ENCODE measurements at places on chromosomes 2 and 18.

DNA sequence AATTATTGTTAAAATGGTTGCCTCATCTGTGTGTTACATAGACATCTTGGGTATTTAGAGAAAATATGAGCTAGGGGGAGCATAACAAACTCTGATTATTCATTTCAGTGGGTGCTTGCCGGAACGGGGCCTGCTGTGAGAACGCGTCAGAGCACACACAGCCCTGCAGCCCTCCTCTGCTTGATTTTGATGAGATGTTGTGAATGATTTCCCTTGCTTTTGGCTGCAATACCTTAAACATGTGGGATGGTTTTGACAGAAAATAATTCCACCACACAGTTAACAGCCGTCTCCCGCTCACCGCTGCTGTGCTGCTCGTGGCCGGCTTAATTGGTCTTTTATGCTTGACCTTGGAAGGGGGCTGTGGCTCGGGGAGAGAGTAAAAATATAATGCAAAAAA, 49.9 kb upstream of the TXNDC2 start:
- no peak for DNase-seq

- no peak for DNase-seq
Observed at GRCh38 chr2:22279541-22279940, 1105.4 kb upstream of the KLHL29 start.

- no peak for DNase-seq
Observed at GRCh38 chr18:62963507-62963906, 248.2 kb downstream of the PHLPP1 start.

DNA sequence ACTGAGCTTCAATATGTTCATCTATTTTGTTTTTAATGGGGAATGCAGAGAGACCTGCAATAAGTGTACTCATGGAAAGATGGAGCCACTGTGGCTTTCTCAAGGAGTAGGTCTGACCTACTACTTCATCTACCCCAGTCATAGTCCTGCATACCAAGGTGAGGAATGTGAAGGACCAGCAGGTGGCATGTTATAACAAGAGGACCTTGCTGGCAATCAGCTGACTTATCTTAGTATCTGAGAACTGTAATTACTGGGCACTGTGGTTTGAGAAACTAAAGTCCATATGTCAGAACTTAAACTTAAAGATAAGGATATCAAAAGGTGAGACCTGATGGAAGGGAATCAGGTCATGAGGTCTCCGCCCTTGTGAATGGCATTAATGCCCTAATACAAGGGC, 1104.2 kb downstream of the BCL11A start:
- no peak for DNase-seq
